ENCODE measurements at places on chromosomes 2 and 18. TPM values are rescaled to one million over a fixed set of nuclear protein-coding genes. Genes with fewer than 3 reads are reported as not detected.

The KCTD1 gene
- 5.4 TPM for total RNA-seq

The ABCB11 gene
- not detected for total RNA-seq

The BUB1 gene
- 7.4 TPM for total RNA-seq

The TUBA4B gene
- not detected for total RNA-seq

The ACKR3 gene
- 6.4 TPM for total RNA-seq

The WNT6 gene
- total RNA-seq = not detected

The CAPN14 gene
- total RNA-seq = 0.09 TPM

The ABI2 gene
- total RNA-seq = 22.6 TPM

The VAMP8 gene
- 8.8 TPM for total RNA-seq

The LTBP1 gene
- total RNA-seq = 165 TPM

The HOXD9 gene
- 17.0 TPM for total RNA-seq

The RAD51AP2 gene
- not detected for total RNA-seq

The RAB31 gene
- total RNA-seq = 154 TPM

The C2orf74 gene
- total RNA-seq = 12.9 TPM

The ZNF519 gene
- 3.0 TPM for total RNA-seq

The HOXD13 gene
- under 0.01 TPM for total RNA-seq

The AP1S3 gene
- total RNA-seq = 0.65 TPM

The RIF1 gene
- total RNA-seq = 26.8 TPM

The LRP1B gene
- total RNA-seq = under 0.01 TPM

The IL18R1 gene
- total RNA-seq = under 0.01 TPM

The ANKRD62 gene
- total RNA-seq = under 0.01 TPM

The POTEE gene
- total RNA-seq = 1.1 TPM

The CHST10 gene
- 7.6 TPM for total RNA-seq

The KCNE4 gene
- total RNA-seq = under 0.01 TPM

The SYT4 gene
- not detected for total RNA-seq

The MC4R gene
- total RNA-seq = not detected

The TGOLN2 gene
- 71.8 TPM for total RNA-seq

The SERPINB13 gene
- total RNA-seq = not detected

The CRIM1 gene
- total RNA-seq = 581 TPM

The EEF1B2 gene
- total RNA-seq = 635 TPM

The ERBB4 gene
- total RNA-seq = under 0.01 TPM

The MAL gene
- not detected for total RNA-seq

The MAT2A gene
- 119 TPM for total RNA-seq

The UCN gene
- 0.34 TPM for total RNA-seq

The INO80C gene
- total RNA-seq = 11.4 TPM

The ADGRF3 gene
- total RNA-seq = 0.09 TPM

The CTAGE1 gene
- not detected for total RNA-seq

The POLE4 gene
- 19.5 TPM for total RNA-seq

The SNED1 gene
- 17.9 TPM for total RNA-seq

The SLC40A1 gene
- total RNA-seq = 153 TPM

Measured in dermis lymphatic vessel endothelial cell (primary cell).